ENCODE measurements at places on chromosomes 5 and 9. TPM values are rescaled to one million over a fixed set of nuclear protein-coding genes. Genes with fewer than 3 reads are reported as not detected.

The FAXDC2 gene
- total RNA-seq: 0.52 TPM

The STK32A gene
- 0.63 TPM for total RNA-seq

The TMOD1 gene
- 0.98 TPM for total RNA-seq

GRCh38 chr9:87667164-87667738 lies 58.7 kb upstream of the CTSL start:
- DNase-seq: no peak

- DNase-seq: peak; percentile 62
Measured at GRCh38 chr9:127049044-127049443, 73.4 kb downstream of the ANGPTL2 start.

GRCh38 chr5:72559866-72560766 lies 52.9 kb upstream of the ZNF366 start:
- DNase-seq: no peak

- DNase-seq: no peak
Measured at GRCh38 chr9:73038089-73038509, 85.2 kb upstream of the ALDH1A1 start.

DNA sequence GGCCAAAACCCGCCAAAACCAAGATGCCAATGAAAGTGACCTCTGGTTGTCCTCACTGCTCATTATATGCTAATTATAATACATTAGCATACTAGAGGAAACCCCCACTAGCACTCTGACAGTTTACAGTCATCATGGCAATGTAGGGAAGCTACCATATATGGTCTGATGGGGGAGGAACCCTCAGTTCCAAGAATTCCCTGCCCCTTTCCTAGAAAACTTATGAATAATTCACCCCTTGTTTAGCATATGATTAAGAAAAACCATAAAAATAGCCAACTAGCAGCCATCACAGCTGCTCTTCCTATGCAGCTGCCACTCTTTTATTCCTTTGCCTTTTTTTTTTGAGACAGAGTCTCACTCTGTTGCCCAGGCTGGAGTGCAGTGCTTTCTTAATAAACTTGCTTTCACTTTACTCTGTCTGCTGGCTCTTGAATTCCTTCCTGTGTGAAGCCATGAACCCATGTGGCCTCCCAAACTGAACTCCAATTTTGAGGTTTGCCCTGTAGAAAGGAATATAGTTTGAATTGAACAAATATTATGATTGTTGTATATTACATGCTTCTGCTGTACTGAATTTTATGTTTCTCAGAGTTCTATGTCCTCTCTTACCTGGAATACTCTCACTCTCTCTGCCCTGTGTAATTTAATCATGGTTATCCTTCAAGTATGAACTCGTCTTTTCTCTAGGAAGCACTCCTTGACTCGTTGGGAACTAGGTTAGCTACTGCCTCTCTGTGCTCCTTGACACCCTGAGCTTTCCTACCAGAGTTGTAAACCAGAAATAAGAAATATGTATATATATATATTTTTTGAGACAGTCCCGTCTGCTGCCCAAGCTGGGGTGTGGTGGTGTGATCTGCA lies 59.8 kb downstream of the KIAA1958 start:
- DNase-seq: no peak

- no peak for DNase-seq
Measured at GRCh38 chr5:40360685-40361084, 319.0 kb upstream of the PTGER4 start.
